ENCODE measurements at places on chromosomes 5 and 9.
A peak's percentile ranks its signal among the peaks of the same experiment; 100 is the strongest.

DNA sequence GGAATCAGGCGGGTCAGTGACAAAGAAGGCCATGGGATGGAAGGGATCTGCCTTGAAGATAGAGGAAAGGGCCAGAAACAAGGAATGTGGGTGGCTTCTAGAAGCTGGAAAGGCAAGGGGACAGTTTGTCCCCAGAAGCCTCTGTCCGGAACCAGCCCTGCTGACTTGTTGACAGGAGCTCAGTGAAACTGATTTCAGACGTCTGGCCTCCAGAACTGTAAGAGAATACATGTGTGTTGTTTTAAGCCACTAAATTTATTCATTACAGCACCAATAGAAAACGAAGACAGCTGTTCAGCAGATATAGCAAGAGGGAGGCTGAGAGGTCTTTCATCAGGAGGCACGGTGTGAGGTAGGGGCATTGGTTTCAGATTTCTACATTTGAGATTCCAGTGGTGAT, 422.5 kb downstream of the KDM4C start:
- no peak for DNase-seq

GRCh38 chr9:4970970-4971641, 14.0 kb upstream of the JAK2 start:
- DNase-seq = no peak

DNA sequence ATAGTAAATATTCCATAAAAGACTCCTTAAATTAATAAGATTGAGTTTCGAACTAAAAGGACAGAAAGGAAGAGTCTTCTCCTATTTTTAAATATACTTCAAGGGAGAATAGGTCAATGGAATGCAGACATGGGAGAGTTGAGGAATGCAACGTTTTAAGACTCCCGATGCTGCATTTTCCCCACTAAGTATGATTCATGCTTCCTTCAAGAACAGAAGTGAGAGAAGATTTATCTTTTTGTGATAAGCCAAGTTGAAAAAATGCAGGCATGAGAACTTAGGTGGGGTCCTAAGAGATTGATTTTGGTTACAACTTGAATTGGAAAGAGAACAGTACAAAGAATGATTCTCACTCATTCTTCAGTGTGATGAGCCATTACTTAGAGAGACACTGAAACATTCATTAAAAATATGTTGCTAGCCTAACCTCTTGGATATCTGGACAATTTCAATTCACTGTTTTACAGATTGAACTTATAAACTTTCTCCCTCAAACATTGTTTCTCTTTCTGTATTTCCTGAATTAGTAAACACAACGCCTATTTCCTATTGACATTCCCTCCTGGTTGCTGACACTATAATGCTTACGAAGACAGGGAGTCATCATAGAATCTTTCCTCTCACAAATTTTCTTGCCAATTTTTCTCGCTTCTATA, 1666.1 kb upstream of the WWC1 start:
- DNase-seq = no peak

DNA sequence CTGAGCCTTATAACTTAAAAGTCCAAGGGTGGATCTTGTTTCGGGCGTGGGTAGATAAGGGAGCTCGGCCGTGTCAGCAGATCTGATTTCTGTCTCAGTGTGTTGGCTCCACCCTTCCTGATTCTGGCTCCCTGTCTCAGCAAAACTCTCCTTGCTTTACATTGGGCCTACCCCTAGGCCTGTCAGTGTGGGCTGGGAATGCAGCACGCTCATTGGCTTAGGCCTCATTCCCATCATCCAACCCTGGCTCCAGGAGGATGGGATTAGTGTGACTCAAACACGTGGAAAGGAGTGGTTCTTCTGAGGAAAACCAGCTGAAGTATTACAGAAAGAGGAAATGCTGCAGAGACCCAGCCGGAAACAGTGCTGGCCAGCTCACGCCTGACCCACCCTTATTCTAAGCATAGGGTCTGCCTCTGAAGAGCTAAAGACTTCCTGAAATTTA, 59.9 kb downstream of the ZFAND5 start:
- peak; percentile 16 for DNase-seq

DNA sequence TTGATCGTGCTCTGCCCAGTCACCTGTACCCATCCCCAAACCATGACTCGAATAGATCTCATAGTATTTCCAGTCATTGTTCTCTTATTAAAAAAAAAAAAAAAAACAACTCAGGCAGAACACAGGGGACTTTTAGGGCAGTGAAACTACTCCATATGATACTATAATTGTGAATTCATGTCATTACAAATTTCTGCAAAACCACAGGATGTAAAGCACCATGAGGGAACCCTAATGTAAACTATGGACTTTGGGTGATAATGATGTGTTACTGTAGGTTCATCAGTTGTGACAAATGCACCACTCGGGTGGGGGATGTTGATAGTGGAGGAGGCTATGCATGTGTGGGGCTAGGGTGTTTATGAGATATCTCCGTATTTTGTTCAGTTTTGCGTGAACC, 133.8 kb downstream of the RAB3C start:
- DNase-seq = no peak

DNA sequence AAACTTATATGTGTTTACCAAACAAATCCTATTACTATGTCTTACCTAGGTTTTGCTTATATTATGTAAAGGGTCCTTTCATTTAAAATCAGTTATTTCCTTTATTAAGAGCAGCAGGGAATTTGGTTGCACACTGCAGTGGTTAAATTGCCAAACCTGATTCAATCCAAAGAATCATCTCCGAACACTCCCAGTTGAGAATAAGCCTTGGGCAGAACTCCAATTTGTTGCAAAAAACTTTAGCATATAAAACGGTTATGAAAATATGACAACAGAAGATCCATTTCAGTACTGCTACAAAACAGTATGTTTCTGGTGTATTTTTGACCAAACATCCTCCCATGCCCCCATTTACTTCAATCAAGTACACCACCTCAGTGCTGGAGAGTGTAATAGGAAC, 587.0 kb upstream of the GRAMD2B start:
- DNase-seq = no peak

DNA sequence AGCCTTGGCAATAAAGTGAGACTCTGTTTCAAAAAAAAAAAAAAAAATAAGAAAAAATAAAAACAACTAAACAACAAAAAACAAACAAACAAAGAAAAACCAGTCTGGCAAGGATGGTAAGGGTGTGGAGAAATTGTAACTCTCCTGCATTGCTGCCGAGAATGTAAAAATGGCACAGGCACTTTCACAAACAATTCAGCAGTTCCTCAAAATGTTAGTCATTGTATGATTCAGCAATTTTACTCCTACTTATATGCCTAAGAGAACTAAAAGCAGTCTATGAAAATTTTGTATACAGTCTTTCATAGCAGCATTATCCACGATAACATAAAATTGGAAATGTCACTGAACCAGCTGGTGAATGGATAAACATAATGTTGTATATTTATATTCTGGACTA, 280.4 kb downstream of the CDH9 start:
- DNase-seq = no peak

GRCh38 chr9:128607642-128608350, 48.9 kb downstream of the DYNC2I2 start:
- DNase-seq = peak; percentile 98

DNA sequence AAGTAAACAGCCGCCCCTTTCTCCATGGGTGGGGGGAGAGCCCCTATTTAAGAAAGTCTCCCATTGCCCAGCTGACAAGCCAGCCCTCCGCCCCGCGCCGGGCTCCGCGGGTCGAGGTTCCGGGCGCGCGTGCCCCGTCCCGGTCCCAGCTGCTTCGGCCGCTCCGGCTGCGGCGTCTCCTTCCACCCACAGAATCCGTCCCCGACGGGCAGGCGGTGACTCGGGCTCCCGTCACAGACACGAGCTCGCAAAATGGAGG, 223 bp downstream of the NR3C1 start:
- no peak for DNase-seq

- peak; percentile 80 for DNase-seq
Measured at GRCh38 chr5:181241393-181241975, 2.2 kb downstream of the RACK1 start.

DNA sequence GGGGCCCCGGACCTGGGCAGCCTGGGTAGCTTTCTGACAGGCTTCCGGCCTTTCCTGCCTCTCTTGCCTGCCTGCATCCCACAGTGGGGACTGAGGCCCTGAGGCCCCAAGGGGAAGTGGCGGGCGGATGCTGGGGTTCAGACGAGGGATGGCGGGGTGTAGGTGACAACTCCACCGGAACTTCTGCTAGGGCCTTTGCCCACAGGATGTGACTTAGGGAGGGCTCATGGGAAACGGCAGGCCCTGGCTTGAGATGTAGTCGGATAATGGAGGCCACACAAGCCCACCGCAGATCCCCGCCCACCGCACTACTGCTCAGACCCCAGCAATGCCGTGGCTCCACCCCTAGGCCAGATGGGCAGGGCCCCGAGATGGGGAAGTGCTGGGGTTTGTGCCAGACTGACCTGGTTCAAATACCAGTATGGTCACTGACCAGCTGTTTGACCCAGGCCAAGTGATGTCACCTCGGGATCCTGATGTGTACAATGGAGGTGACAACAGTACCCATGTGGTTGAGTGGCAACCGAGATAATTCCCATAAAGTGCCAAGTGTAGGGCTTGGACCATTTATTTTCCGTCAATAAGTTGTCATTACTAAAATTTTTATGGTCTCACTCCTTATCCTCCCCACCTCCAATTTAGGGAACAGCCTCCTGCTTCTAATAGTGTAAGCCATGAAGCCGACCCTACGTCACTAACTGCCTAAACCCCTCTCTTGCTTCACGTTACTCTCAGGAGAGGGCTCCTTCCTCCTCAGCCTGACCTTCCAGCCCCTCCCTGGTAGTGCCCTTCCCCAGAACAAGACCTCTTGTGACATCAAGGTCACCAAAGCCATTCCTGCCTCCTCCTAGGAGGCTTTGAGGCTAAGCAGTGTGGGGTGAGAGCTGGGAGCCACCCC, 2.5 kb upstream of the CDK9 start:
- DNase-seq = no peak

- DNase-seq = peak; percentile 62
Measured at GRCh38 chr5:151682751-151683331, 3.9 kb downstream of the SPARC start.
